ENCODE measurements at places on chromosomes 5 and 9. TPM values are rescaled to one million over a fixed set of nuclear protein-coding genes. Genes with fewer than 3 reads are reported as not detected.

GRCh38 chr9:99406939-99407338 lies 184.9 kb downstream of the SEC61B start:
- no peak for DNase-seq

ZBED3 gene
- 6.0 TPM for total RNA-seq

TEK gene
- total RNA-seq: 0.07 TPM

GRCh38 chr5:101721543-101721942 lies 574.5 kb downstream of the SLCO4C1 start:
- no peak for DNase-seq

PCDHB10 gene
- total RNA-seq: 3.4 TPM

- no peak for DNase-seq
These were observed 156.6 kb downstream of the TRPM3 start for GRCh38 chr9:70964861-70965260.
